NCI-H187 treated with DMSO at 0.1 percent for 48 hours (cell line): ENCODE measurements at places on chromosomes 3 and 15.
A peak's percentile ranks its signal among the peaks of the same experiment; 100 is the strongest.

- DNase-seq: no peak
These were observed 92.6 kb upstream of the KCNMB2 start for GRCh38 chr3:178443634-178444033.

- no peak for DNase-seq
These were observed 207.0 kb upstream of the DCBLD2 start for GRCh38 chr3:99108508-99108907.

DNA sequence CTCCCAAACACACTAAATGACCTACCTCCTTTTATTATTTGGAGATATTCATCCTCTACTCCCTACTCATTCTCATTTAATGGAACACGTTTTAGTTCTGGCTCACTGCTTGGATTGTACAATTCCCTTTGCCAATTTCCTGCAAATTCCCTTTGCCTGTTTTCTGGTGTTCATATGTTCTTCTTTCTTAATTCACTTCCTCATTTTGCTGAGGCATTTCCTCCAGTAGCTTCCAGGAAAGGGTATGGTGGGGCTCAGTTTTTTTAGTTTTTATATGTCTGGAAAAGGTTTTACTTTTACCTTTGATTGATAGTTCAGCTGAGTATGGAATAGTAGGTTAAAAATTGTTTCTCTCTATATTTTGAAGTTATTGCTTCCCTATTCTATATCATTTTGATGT lies 143.6 kb upstream of the GOLIM4 start:
- no peak for DNase-seq

- no peak for DNase-seq
These were observed 428.8 kb upstream of the C2CD4B start for GRCh38 chr15:62593681-62594399.

DNA sequence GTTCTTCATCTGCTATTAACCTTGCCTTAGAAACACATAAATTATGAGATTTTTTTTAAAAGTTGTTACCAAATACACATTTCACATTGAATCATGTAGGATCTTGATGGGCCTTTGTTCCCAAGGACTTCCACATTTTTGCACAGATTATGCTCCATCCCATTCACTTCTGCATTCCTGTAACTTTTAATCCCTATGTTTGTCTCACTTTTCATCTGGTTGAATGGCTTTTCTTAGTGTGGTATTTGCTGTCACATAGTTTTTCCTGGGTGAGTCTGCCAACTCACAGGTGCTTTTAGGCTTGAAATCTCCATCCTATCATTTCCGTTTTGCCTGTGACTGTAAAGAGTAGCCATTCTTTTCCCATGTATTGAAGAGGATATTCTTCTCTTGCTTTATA lies 297.2 kb upstream of the TPRG1 start:
- no peak for DNase-seq

DNA sequence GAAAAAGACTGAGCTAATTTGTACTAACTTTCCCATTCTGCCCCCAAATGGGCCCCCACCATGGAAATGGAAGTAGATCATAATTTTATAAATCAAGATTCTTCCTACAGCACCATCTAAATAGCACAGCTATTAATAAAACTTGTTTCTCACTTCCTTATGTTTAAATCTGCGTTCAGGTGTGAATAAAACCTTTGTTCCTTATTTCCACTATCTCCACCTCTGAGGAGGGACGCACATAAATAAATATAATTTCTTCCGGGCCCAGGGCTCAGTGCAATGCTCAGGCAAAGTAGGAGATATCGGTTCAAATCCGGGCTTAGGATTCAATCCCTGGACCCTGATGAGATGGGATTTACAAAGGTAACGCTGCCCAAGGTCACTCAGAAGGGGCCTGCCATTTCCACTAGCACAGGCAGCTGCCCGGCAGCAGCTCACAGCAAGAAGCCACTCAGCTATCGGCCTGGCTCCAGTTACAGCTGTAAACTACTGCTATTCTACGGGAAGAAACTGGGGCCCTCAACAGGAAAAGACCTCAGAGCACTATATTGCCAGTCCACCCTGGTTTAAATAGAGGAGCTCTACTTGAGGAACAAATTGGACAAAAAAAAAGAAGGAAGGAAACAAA lies 52.5 kb downstream of the FOXP1 start:
- DNase-seq: peak; percentile 1

GRCh38 chr15:64686130-64686735 lies 89.2 kb downstream of the RBPMS2 start:
- DNase-seq: no peak

DNA sequence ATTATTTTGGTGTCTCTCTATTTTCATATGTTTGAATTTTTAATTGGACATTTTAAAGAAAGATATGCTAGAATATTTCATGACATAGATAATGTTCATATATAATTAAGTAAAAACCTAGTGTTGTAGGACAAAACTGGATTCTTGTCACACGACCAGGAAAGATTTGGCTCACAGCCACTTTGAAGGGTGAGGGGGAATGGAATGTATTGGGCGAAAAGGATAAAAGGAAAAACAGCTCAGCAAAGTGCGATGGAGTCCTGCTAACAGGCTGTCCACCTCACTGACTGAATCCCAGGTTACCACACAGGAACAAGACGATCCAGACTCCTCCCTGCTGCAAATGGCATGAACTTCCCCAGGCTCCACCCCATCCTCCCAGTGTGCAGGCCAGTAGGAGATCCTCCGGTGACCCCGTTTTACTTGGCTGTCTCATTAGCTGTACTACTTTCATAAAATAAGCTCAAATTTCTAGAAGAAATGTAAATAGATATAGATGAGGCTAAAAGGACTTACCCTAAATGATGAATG lies 186.2 kb downstream of the CD47 start:
- no peak for DNase-seq
